Left hindlimb (tissue), 1 donor: ENCODE measurements at places on chromosomes 5 and 9.

DNA sequence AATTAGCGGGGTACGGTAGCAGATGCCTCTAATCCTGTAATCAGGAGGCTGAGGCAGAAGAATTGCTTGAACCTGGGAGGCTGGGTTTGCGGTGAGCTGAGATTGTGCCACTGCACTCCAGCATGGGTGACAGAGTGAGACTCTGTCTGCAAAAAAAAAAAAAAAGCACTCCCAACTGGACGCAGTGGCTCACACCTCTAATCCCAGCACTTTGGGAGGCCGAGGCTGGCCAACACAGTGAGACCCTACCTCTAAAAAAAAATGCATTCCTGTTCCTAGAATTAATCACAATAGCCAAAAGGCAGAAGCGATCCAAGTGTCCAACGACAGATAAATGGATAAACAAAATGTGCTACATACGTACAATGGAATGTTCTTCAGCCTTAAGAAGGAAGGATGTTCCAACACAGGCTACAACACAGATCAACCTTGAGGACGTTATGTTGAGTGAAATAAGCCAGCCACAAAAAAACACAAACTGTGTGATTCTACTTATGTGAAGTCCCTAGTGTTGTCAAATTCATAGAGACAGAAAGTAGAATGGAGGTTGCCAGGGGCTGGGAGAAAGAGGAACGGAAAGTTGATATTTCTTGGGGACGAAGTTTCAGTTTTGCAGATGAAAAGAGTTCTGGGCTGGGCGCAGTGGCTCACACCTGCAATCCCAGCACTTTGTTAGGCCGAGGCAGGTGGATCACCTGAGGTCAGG lies 13.8 kb downstream of the FAM78A start:
- DNase-seq = no peak

- no peak for DNase-seq
These were observed 296.8 kb downstream of the SMARCA2 start for GRCh38 chr9:2311920-2312319.

DNA sequence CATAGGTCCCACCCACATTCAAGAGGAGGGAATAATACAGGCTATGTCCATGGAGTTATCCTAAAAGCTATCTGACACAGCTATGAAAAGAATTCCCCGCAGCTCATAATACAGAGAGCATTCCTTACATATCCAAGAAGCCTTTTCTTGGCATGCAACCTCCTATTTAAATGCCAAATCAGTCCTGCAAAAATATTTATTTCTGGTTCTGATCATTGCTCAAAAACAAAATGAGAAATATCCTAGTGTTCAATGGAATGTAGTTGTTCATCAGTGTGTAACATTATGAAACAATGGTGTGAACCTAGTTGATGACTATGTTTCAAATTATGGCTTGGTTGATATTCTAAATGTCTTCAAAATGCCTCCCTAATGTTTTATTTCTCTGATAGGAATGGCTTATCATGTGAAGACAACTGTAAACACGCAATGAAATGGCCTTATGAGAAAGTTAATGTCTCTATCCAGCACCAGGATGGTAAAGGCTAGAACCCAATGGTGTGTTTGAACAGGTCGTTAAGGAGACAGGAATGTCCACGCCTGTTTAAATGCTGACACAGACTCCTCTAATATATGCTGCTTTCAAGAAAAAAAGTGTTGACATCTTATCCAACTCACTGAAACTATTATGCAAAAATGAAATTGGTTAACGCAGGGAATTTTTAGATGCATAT lies 126.7 kb upstream of the CDH6 start:
- DNase-seq = no peak

GRCh38 chr9:89225991-89226471 lies 47.4 kb upstream of the SHC3 start:
- no peak for DNase-seq

DNA sequence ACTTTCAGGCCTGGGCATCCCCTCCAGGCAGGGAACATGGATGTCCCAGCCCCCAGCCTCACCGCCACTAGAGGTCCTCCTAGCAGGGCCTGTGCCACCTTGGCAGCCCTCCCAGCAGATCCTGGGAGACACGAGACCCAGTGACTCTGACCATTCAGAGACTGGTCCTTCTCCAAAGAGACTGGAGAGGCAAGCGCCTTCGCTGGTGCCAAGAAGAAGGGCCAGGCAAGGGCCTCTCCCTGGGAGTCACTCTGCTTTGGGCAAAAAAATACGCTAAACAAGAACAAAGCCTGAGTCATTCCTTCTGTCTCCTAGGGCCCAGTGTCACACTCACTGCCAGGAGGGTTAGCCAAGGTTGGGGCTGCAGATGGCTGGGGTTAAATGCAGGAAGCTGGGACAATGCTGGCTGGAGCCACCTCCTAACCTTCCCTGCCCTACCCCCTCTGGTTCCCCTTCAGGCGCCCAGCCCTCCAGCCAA lies 35.3 kb upstream of the SMIM23 start:
- DNase-seq = no peak

DNA sequence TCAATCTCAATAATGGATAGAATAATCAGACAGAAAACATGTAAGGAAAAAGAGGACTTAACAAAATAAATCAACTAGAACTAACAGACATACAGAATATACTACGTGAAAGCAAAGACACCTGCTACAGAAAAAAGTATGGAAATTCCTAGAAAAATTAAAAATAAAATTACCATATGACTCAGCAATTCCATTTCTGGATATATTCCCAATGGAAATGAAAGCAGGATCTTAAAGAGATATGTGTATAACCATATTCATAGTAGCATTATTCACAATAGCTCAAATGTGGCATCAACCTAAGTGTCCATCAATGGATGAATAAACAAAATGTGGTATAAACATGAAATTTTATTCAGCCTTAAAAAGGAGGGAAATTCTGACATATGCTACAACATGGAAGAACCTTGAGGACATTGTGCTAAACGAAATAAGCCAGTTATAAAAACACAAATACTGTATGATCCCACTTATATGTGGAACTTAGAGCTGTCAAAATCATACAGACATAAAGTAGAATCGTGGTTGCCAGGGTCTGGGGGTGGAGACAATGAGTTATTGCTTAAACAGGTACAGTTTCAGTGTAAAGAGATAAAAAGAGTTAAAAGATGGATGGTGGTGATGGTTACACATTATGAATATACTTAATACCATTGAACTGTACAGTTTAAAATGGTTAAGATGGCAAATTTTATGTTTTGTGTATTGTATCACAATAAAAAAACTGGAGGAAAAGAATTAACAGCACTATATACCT lies 6.9 kb downstream of the PLAA start:
- DNase-seq = no peak

DNA sequence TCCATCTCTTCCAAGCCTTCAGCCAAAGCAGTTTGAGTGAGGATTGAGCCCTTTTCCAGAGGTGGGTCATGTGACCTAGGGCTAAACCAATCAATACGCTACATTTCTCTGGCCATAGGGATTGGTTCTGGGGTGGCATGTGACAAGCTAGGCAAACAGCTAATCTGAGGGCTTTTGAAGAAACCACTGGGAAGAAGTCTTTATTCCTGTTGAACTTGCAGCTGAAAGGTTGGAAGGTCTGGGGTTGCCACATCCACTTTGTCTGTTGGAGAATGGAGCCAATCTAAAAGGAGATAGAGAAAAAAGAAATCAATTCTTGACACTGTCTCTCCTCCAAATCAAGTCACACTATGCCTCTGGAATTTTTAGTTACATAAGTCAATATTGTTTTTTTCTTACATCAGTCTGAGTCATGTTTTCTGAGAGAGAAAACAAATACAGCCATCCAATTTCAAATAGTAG lies 637.8 kb upstream of the WWC1 start:
- no peak for DNase-seq

DNA sequence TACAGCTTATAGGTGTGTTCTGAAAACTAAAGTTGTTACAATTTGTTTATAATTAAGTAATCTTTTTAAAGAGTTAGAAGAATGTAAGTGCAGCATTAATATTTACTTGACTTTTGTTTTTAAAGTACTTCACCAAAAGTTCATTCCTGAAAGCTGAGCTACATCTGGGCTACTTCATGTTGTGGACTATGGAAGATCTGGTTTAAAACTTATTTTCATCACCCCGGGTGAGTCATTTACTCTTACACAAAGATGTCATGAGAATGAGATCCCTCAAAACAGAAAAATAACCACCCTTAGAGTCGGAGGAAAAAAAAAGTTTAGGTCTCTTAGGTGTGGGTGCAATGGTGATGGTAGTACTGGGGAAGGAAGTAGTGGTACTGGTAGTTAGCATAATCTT lies 5.1 kb downstream of the POU5F2 start:
- no peak for DNase-seq

DNA sequence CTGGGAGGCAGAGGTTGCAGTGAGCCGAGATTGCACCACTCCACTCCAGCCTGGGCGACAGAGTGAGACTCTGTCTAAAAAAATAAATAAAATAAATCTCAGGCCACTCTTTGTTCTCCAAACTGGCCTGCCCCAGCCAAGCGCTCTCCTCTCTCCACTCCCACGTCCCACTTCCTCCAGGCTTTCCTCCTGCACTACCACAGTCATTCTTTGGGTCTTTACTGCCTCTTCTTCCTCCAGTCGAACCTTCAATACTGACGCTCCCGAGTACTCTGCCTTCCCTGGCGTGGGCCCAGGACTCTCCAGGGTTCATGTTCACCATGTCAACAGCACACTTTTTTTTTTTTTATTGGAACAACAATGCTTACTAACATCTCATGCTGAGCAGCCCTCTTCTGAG lies 23.9 kb downstream of the RNF130 start:
- no peak for DNase-seq

- DNase-seq = no peak
These were observed 6.6 kb upstream of the RASGRF2 start for GRCh38 chr5:80953587-80953986.

DNA sequence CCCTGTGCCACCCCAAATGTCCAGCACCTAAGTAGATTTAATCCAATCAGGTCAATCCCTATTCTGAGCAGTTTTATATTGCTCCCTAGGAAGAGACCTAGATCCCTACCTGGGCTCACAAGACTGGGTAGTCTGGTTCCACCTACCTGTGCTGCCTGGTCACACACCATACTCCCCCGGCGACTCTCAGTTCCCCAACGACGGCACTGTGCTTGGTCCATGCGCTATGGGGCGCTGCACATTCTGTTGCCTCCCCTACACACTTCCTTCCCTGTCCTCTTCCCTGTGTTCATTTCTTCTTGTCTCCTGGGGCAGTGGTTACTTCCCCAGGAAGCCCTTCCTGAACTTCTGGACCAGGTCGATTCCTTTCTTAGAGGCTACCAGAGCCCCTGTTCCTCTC lies 109.9 kb upstream of the IL12B start:
- DNase-seq = no peak

DNA sequence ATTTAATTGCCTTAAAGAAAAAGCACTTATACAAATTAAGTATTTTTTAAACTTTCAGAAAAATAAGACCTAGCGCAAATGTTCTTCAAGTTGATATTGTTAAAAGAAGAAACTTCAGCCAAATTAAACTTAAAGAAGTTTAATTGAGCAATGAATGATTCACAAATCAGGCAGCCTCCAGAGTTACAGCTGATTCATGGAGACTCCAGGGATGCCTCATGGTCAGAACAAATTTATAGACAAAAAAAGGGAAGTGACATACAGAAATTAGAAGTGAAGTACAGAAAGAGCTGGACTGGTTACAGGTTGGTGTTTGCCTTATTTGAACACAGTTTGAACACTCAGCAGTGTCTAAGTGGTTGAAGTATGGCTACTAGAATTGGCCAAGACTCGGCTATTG lies 60.3 kb downstream of the CDKN2A start:
- no peak for DNase-seq

DNA sequence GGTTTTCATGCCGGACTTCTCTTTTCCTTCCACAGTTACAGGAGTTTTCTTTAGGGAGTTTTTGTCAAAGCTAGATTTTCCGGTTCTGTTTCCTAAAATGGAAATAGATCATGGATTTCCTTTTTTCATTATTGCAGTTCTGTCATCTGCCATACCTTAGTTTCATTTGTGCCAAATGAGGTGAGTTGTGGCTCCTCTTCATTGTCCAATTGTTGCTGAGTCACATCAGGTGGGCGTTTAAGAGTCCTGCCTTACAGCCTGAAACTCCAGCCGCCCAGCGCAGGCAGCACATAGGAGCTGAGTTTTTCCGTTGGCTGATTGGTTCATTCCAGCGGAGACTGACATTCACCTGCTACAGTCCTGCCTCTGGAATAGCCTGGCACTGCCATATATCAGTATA lies 14.1 kb downstream of the SLC25A25 start:
- DNase-seq = no peak

GRCh38 chr5:19928562-19929421 lies 59.2 kb downstream of the CDH18 start:
- DNase-seq = no peak

DNA sequence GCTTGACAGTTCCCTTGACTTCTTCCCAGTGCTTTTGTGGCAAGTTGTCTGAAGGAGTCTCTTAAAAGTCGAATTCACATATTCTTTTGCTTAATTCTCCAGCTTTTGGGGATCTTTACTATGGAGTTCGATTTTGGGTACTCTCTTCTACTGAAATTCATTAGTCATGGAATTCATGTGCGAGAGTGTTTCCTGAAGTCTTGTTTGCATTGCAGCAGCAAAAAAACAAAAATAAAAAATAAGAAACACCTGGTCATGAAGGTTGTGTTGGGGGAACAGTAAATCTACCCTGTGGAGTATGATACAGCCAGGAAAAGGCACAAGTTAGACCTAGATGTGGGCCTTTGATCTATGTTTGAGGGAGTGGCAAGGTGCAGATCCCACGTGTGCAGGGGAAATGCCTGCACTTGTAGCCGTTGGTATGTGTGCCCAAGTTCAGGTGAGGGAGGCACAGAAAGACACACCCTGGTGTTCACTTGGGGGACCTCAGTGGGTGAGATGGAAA lies 55.2 kb downstream of the CFAP77 start:
- no peak for DNase-seq

DNA sequence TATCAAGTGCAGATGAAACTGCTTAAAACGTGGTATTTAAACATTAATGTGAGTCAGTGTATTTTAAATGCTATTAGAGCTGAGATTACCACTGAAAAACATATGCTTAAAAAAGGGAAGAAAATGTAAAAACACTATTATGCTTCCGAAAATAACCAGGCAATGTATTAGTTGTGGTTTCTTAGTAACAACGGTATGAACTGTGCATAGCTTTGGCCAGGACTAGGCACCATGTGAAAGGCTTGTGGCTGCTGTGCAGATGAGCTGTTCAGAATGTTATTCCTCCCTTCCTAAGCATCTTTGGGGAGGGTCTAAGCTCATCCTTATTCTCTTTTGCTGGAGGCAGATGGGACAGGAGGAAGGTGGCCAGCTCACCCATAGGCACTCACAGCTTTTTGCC lies 84.9 kb downstream of the NTRK2 start:
- no peak for DNase-seq

DNA sequence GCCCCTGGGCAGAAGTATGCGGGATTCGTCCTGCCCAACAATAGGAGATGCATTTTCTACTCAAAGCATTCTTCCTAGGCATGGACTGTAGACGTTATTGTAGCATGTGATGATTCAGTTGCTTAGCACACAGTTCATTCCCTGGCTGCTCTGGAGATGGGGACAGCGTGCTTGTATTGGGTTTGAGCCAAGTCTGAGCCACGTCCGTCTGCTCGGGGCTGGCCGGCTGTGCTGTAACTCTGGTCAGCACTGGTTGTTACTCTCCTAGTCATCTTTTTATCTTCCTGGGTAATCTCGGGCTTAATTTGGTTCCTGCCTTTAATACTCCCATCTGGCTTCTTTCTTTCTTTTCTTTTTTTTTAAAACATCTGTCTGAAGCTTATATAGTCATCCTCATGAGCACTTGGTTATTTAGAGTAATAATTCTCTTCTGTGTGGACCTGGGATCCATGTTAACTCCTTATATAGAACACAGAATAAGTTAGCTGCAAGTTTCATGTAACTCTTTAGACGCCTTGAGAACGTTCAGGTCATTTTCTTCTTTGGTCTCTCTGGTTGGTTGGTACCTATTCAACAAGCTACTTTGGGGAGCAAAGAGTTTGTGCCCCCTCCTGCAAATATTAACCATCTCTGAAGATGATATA lies 118.8 kb upstream of the RPS23 start:
- DNase-seq = peak; percentile 86
